ENCODE measurements at places on chromosomes 11 and 22.
A peak's percentile ranks its signal among the peaks of the same experiment; 100 is the strongest.

- no peak for DNase-seq
These were observed 5.0 kb upstream of the FGF19 start for GRCh38 chr11:69708736-69709401.

DNA sequence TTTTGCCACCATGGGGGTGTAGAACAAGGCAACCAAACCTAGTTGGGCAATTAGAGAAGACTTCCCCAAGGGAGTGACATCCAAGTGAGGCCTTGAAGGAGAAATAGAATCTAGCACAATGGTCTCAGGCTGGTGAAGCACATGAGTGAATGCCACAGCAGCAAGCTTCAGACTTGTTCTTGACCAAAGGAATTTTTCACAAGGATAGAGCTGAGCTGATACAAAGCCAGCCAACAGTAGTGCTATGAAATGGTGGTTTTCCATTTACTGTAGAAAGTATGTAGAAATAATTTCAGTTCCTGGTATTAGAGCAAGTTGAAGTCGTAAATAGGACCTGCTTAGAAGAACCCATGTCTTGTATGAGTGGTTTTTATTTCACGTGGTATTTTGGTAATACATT, 148.3 kb upstream of the RASSF10 start:
- no peak for DNase-seq

GRCh38 chr11:2684581-2684980, 15.2 kb downstream of the KCNQ1OT1 start:
- no peak for DNase-seq

DNA sequence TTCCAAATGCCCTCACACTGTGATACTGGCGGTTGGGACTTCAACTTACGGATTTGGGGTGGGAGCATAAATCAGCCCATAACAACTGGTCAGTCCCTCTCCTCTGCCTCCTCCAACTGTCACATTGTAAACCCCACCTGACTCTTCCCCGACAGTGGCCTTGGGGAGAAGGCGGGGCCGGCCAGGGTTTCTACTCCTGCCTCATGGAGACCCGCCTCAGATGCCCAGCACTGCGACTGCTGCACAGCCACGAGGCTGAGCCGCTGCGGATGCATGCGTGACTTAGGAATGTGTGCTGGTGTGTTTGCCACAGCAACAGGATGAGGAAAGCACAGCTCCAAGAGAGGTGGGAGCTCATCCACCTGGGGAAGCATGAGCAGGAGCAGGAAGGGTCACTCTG, 914.2 kb downstream of the NTM start:
- DNase-seq = no peak

- no peak for DNase-seq
These were observed 1.5 kb downstream of the AMPD3 start for GRCh38 chr11:10456519-10456918.

GRCh38 chr11:76591416-76591815, 79.1 kb downstream of the LRRC32 start:
- no peak for DNase-seq

DNA sequence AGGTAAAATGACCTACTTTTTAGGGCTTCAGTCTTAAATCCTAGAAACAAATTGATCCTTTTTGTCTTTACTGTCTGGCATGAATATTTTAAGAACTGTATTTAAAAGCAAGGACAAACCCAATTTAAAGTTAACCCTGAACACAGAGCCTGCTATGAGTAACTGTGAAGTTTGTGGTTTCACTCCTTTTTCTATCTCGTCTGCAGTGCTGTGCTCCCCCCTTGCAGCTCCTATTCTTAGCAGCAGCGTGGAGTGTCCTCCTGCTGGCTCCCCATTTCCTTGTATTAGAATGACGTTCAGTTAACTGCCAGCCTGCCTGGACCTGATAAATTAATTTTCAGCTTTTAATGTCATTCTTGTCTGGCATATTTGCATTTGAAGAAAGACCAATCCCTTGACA, 40.0 kb upstream of the LRRC4C start:
- no peak for DNase-seq

GRCh38 chr22:33209930-33210784, 152.0 kb upstream of the SYN3 start:
- peak; percentile 30 for DNase-seq

DNA sequence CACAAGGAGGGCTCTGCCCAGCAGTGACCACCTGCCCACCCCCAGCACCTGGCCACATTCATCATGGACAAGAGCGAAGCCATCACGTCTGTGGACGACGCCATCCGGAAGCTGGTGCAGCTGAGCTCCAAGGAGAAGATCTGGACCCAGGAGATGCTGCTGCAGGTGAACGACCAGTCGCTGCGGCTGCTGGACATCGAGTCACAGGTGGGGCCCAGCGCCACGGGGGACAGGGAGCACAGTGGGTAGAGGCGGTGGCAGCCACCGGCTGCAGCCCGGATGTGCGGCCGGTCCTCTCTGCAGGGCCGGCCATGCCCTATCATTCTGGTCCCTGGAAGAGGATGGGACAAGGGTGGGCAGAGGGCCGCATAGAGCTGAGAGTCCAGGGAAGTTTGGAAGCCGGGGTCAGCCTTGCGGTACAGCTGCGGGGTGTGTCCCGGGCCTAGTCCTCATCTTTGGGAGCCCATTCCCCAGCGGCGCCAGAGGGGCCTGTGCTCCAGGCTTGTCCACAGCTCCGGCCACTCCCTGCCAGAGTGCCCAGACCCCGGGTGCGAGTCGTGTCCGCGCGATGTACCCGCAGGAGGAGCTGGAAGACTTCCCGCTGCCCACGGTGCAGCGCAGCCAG, 14.1 kb downstream of the EPS8L2 start:
- DNase-seq = no peak

DNA sequence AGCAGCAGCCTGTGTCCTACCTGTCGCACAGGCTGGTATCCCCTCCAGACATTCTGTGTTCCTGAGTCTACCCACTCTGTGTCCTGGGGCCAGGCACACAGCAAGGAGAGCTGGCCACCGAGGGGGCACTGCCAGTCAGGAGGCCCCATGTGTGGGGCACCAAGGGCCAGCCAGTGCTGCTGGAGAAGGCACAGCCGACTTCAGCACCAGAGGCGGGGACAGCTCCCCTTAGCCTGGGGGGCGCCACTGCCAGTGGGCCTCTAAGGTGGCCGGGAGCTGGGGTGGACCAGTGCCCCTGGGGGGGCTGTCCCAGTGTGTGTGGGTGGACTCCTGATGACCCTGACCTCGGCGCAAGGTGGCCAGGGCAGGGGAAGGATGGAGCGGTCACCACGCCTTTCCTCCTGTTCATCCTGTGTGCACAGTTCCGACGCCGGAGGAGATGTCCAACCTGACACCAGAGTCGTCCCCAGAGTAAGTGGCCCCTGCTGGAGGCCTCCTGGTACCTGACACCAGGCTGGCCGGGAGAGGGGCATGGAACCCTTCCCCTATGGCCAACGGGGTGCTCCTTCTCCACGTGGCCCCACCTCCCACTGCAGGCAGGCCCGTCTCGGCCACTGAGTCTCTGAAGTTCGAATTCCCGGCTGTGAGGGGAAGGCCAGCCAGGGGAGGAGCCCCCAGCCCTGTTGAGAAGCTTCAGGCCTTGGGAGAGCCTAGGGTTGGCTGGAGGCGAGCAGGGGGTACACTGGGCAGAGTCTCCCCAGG, 35.4 kb downstream of the MOB2 start:
- no peak for DNase-seq

- no peak for DNase-seq
These were observed 363.6 kb downstream of the TTC28 start for GRCh38 chr22:28316014-28316413.

DNA sequence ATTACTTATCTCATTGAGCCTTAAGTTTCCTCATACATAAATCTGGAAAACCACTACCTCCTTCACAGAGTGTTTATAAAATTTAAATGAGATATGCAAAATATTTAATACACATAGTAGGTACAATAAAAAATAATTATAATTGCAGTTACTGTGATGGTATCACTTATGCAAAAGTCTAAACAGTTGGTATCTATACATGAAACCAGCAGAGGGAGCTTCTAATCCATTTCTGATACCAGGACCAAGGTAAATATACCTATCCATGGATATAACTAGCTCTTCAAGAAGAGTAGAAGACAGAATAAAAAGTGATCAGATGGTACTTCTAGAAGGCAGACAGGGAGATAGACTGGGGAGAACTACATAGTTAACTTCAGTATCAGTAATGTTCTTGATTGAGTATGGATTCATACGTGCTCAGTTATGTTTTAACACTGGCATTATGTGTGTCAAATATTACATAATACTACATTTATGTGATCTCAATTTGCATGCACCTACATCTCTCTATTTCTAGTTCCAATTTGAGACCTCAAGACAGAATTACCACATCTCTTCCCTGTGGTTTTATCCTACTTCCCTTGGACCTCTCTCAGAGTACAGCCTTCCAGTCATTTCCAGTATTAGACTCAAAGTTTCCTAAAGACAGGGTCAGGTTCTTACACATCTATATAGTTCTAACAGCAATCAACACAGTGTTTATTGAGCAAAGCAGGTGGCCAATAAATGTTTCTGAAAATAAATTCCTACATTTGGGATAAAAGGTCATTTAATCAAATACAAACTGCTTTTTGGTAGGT, 13.7 kb upstream of the TSG101 start:
- DNase-seq = peak; percentile 17

DNA sequence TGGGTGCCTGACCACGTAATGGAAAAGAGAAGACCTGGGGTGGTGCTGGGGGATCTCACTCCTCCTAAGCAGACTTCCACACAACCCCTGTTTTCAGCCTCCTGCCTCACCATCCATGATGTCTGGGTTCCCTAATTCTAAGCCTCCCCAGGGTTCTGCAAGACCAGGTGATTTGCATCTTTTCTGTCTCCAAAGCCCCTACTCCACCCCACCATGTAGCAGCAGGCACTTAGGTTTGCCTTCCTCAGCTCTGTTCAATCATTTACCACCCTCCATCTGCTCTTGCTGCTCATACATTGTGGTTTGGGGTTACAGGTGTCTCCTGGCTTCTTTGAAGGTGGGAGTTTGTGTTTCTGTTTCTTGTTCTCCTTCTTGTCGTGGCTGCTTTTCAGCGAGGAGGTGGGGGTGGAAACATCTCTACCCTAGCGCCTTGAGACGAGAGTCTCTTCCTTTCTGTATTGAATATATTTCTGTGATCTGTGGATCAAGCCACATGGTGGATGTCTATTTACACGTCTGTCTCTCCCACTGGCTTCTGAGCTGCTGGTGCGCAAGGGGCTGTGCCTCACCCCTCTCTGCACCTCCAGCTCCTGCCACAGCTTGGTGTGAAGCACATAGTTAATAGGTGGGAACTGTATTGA, 6.6 kb upstream of the SSTR3 start:
- no peak for DNase-seq

DNA sequence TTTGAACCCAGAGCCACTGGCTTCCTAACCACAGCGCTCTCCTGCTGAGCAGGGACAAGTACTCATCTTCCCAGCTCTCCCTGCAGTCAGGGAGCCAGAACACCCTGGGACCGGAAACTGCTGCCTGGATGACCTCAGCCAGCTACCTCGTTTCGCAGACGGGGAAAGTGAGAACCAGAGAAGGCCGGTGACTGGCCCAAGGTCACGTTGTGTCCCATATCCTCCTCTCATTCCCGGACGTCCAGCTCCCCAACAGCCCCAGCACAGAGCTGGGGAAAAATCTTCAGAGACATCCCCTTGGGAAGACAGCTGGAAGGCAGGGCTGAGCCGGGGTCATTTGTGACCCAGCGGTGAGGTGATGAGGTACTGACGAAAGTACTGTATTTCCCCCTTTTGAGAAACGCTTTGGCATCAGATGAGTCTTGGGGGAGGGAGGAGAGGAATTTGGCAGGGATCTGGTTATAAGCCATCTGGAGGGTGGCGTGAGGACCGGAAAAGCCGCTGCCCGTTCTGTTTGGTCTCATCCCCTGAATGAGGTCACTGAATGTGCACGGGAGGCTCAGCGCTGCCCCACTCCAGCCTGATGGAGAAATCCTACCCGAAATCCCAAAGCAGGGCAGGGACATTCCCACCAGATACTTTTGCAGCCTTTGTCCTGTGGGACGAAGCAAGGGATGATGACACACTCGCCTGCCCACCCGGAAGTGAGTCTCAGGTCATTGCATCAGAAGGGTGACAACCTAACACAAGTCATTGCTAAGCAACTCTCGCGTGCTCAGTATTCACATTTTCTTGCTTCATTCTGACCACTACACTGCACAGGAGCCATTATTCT, 41.1 kb downstream of the LIF start:
- DNase-seq = peak; percentile 41

GRCh38 chr11:20031155-20032001, 128.9 kb downstream of the DBX1 start:
- DNase-seq = no peak

DNA sequence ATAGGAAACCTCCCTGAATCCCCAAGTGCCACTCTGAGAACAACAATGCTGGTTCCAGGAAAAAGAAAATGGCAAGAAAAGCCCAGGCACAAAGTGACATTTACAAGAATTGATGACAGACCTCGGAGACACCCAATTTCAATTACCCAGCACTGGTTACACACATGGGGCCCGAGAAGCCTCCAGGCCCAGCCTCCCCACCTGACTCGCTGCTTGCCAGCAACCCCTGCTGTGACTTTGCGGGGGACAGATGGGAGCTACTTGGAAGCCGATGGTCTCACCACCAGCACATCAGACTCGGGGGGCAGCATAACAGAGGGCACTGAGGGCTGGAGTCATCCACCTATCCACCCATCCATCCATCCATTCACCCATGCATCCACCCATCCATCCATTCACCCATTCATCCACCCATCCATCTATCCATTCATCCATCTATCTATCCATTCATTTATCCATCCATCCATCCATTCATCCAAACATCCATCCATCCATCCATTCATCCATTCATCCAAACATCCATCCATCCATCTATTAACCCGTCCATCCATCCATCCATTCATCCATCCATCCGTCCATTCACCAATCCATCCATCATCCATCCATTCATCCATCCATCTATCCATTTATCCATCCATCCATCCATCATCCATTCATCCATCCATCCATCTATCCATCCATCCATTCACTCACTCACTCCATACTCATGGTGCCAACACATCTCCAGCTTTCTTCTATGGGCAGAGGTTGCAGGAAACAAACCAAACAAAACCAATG, 567.6 kb downstream of the BRD1 start:
- no peak for DNase-seq

DNA sequence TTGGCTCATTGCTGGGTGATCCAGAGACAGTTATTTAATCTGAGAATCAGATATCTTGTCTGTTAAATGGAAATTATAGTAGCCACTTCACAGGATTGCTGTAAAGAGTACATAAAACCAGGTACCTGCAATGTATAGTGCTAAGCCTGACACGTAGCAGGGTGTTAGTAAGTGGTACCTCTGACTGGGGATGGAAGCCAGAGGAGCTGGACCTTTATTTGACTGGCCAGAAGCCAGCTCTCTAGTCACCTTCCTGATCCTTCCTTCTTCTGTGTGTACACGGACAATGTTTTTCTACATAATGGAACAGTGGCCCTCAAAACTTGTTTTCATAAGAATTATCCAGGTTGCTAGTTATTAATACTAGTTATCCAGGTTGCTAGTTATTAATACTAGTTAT, 25.5 kb upstream of the EHF start:
- DNase-seq = no peak

DNA sequence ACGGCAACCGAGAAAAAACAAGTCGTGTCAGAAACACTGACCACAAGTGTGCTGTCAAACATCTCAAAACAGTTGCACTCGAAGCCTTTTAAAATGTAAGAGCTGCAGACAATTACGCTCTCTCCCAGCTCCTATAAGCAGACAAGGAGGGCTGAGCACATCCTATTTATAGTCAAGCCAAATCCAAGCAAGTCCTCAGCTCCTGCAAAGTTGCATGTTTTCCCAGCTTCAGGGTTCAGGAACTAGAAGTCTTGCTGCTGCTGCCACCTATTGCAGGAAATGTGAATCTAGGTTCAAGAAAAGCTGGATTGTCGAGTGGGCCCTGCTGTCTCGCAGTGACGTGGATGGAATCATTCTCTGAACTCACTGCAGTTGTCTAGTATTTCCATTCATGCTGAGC, 15.5 kb downstream of the EFCAB6 start:
- peak; percentile 2 for DNase-seq
